ENCODE measurements at places on chromosomes 11 and 22.

- DNase-seq = peak; percentile 20
Observed at GRCh38 chr11:8959546-8960166, 4.6 kb downstream of the TMEM9B start.

GRCh38 chr11:88410656-88411055 lies 73.1 kb upstream of the CTSC start:
- DNase-seq = no peak

- no peak for DNase-seq
Observed at GRCh38 chr11:76159303-76159937, 46.9 kb downstream of the WNT11 start.

GRCh38 chr11:110782616-110783015 lies 70.4 kb upstream of the ARHGAP20 start:
- DNase-seq = no peak

DNA sequence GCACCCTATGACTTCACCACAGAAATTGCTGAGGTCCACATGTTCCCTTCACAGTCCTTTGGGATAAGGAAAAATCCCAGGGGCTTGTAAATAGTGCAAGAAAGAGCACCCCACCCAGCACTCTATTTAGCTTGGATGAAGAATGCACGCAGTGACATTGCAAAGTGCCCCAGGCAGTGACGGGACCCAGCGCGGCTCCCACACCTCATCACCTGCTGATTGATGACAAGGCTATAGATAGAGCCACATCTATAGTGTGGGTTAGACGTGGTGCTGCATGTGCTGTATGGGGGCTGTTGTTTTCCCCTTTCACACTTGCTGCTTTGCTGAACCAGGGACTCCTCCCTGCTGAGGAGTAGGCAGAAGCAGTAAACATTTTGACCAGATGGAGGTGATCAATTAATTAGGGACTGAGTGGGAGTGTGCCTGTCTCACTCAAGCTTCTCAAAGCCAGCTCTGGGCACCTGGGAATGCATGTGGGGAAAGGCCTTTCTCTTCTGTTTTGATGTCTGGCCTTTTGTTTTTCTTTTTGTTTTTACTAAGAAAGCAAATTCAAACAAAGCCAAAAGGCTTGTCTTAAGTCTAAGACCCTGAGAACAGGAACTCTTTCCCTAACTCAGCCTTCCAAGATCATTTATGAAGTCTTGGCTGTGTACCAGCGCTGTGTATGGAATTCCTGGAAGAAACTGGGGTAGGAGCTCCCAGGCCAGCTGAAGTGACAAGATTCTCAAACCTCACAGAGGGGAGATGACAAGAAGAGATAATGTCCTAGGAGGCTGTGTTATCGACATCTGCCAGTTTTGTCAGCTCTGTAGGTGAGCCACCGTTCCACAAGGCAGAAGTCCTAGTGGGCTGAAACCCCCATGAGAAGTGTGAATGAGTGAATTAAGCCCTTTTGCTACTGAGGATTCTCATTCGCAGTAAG lies 219.7 kb downstream of the BARX2 start:
- no peak for DNase-seq

- no peak for DNase-seq
Observed at GRCh38 chr11:6237761-6238302, 1.1 kb upstream of the CNGA4 start.

DNA sequence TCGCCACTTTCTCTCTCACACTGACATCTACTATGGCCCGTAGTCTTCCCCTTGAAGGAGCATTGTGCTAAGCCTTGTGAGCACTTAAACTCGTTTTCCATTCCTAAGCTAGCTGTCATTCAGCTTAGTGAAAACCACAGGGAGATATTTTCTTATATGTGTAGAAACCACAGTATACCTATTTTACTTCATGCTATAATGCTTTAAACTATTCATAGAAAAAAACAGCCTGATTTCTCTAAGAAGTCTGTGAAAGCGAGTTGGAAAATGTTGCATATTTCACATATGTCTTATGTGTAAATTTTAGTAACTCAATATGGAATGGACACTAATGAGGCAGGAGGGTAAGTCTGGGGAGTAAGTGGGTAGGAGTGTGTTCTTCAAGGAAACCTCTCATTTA lies 194.3 kb upstream of the CTSC start:
- no peak for DNase-seq

DNA sequence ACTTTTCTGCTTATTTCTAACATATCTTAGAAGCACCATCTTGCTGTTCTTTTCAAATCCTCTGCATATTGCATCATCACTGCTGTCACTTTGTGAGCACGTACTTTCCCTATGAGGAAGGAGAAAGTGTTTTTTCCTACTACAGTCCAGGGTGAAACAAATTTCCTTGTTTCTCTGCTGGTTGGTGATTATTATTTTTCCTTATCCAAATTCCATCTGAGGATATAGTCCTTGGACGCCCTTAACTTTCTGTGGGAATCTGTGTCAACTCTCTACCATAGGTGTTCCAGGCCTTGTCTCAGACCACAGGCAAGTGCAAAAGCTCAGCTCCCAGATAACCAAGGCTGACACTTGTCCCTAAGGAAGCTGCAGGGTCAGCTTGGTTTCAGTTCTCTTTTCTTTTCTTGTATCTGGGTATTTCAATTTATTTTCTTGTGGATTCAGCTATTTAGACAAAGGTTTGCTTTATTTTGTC lies 29.4 kb upstream of the LYVE1 start:
- no peak for DNase-seq

DNA sequence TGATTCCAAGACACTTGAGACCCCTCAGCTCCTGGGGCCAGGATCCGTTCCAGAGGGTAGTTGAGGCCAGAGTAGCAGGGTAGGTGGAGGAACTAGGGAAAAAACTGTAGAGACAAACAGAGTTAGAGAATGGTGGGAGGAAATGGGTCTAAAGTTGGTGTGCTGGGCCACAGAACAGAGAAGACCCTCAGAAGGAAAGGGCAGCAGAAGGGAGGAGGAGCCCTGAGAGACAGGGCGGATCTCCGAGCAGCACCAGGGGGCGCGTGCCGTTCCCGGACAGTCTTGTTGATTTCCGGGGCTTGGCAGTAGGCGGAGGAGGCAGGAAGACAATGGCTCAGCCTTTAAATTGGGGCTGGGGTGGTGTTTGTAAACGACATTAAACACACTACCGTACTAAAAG lies 2.4 kb upstream of the CECR2 start:
- no peak for DNase-seq

DNA sequence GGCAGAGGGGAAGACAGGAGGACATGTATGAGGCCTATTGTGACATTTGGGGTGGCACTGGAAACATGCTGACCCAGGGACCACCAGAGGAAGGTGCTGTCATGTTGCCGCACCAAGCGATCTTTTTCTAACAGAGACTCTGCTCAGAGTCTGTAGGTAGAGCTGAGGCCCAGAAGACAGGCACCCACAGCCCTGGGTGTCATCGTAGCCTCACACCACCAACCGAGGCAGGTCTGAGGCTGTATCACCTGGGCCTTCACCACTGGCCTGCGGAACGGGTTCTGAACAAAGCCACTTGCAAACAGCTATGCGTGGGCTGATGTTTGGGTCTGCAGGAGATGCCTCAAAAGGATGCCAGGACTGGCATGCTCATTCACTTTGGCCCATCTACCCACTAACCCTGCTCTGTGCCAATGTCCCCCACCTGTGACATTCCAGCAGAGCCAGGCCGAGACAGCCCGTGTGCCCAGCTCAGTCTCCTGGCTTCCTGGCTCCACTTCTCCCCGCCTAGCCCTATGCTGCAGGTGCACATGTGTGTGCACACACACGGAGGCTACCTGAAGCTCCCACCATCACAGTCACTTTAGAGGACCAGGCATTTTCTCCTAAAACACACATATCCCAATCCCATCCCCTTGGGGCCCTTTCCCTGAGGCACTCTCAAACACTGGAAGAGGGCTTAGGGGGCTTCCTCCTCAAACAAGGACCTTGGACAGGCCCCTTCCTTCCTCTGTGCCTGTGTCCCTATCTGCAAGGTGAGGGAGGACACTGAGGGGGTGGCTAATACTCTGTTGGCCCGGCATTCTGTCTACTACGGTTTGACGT lies 3.6 kb downstream of the TRIM29 start:
- no peak for DNase-seq

DNA sequence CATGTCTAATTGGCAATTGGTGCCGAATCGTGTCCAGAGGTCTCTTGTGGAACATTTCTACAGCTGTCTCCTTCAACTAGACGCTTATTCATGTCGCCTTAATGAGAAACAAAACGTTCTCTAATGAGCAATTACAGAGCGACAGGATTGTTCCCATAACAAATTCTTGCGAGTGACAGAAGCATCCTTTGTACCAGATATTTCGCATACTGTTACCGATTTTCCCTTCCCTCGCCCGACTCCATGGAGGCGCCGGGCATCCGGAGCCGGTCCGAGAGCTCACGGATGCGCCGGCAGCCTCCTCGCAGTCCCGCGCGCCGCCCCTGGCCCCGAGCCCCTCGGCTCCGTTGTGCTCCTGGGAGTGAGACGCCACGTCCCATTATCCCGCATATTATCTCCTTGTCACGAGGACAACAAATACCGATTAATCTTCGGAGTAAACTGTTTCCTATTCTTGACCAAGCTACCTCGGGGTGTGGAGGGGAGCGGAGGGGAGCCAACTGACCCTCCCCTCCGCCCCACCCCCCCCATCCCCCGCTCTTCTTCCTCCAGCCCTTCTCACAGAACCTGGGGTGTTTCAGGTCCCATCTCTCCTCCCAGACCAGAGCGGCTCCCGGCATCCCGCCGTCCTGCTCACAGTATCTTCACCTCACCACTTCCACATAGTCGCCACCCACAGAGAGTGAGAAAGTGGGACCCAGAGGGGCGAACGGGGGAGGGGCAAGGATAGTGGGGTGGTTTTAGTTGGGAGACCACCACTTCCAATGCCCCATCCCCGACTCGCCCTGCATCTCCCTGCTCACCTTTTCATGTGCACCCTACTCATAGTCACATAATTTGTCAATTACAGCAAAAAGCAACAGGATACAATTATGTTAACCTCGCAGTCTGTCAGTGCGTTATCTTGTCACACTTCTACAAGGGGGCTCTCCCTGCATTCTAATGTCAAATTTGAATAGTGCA lies 11.4 kb downstream of the PAX6 start:
- DNase-seq = no peak

DNA sequence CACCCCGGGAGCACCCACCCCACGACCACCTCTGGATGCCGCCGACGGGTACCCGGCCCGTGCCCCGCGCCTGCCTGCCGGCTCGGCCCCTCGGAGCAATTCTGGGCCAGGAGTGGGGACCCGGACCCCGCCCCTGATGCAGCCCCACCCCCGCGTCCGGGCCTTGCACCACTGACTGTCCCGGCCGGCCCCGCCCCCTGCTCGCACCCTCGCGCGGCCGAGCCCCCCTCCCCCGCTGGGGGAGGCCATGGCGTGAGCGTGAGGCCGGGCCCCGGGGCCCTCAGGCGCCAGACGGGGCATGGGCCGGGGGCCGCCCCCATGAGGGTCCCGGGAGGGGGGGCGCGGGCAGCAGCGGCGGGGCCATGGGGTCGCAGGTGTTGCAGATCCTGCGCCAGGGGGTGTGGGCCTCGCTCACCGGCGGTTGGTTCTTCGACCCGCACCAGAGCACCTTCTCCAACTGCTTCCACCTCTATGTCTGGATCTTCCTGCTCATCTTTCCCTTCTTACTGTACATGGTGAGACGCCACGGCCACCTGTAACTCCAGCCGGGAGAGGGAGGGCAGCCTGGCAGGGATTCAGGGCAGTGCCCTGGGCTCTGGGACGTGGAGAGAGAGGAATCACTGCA lies 486 bp downstream of the PCNX3 start:
- no peak for DNase-seq

- DNase-seq = peak; percentile 19
Observed at GRCh38 chr11:16788141-16789062, 50.0 kb downstream of the C11orf58 start.

DNA sequence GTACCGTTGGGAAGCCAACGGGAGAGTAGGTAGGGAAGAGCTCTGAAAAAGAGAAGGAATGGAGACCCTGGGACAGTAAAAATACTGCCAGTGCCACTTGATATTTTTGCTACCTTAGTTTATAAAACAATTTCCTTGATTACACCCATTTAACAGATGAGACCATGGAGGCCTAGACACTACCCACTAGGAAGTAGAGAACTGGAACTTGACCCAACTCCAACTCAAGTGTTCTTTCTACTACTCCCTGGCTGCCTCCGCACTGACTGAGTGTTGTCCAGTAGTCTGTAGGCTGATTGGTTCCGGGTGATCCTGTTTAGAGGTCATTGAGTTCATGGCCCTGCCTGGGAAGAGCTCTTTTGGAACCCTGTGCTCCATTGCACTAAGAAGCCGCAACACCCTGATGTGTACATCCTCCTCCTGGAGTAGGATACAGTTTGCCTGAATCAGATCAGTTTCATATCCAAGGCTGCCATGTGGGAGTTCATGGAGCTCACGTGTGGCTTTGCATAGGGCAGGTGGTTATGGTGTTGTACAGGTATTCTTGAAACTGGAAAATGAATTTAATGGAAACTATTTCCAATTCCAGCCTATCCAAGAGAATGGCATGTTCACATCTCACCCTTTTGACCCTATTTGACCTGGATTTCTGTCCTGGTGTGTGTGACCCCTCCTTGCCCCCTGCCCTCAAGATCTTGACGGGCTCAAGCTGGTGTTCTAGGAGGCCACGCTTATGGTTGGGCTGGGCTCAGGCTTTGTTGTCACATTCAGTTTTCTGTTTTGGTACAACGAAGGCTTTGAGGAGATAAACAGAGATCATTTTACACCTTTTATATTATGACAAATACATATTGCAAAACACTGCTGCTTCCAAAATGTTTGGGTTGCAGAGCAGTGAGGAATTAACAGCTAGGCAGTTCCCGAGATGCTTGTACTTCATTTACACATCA lies 102.2 kb upstream of the NNMT start:
- DNase-seq = no peak

- DNase-seq = no peak
Observed at GRCh38 chr11:2583605-2583958, 116.2 kb downstream of the KCNQ1OT1 start.

DNA sequence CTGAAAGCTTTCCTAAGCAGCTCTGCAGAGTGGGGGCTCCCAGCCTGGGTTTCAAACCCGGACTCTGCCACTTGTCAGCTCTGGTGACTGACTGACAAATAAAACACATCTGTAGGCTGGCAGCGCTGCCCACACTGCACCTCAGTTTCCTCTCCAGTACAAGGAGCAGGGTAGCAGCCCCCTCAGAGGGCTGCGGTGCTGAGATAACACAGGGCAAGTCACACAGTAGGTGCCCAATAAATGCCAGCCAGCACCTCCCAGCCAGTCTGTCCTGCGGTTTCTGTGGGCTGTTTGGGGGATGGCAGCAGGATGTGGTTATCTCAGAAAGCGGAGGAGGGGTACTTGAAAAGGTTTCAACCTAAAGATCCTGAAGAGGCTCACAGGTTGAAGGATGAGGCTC lies 1.5 kb downstream of the SYT12 start:
- DNase-seq = peak; percentile 75

GRCh38 chr22:37184380-37184755 lies 3.7 kb downstream of the C1QTNF6 start:
- DNase-seq = no peak

Measured in KG1 (cell line).